Stimulated activated CD8-positive, alpha-beta memory T cell treated with anti-CD3 and anti-CD28 coated beads, Interleukin-12 subunit alpha, Interleukin-12 subunit beta, amount 100 ng/mL, for 4 hours (primary cell): ENCODE measurements at places on chromosomes 5 and 9.

DNA sequence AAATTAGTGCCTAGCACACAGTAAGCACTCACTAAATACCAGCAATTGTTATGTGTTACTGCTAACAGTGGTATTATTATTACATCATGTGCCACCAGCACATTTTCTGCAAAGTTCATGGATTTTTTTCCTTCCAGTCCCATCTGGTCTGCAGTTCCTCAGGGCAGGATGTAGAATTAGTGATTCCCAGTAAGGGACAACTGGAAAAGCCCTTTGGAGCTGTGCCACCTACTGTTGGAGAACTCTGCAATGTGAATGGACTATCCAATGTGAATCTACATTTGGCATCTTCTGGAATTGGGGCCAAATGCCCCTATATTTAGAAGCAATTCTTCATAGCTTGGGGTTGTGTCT lies 154.0 kb downstream of the CDH6 start:
- DNase-seq, result no peak

- no peak for DNase-seq
Observed at GRCh38 chr9:9174358-9174757, 1374.8 kb upstream of the DMAC1 start.

GRCh38 chr9:134294153-134295071 lies 31.8 kb upstream of the RXRA start:
- DNase-seq, result no peak

DNA sequence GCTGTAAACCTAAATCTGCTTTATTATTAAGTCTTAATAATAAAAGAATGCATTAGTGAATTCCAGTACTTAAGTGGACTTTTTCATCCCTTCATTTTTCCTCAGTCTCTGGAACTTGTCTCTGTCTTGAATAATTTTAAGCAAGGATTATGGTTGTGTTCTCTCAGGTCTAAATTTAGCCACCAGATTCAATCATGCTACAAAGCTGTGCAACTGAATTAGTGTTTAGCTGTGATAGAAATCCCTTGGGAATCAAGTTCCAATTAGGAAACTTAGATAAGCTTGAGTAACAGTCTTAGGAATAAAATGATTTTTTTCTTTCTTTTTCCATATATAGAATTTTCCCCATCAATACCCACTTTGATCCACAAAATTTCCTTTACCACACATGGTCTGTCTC lies 104.3 kb downstream of the PLPPR1 start:
- no peak for DNase-seq

- DNase-seq, result peak; percentile 64
Observed at GRCh38 chr5:181207214-181207959, 2.4 kb upstream of the TRIM7 start.

DNA sequence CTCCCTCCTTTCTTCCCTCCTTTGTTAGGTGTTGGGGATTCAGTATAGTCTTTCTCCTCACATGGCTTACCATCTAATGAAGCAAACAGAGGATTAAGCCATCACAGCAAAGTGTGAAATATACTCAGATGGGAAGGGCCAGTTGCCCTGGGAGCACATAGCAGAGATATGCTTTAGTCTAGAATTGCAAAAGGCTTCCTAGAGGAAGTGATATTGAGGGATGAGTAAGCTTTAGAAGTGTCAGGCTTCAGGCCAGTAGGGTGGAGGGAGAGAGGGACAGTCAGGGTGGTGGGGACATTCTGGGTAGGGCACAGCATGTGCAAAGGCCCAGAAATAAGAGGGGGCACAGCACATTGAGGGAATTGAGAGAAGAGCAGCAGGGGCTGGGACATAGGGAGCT lies 46.2 kb upstream of the GLRA1 start:
- DNase-seq, result no peak

- no peak for DNase-seq
Observed at GRCh38 chr5:11898-12297, 80.1 kb upstream of the PLEKHG4B start.

- DNase-seq, result no peak
Observed at GRCh38 chr9:83041771-83042170, 21.2 kb downstream of the RASEF start.

DNA sequence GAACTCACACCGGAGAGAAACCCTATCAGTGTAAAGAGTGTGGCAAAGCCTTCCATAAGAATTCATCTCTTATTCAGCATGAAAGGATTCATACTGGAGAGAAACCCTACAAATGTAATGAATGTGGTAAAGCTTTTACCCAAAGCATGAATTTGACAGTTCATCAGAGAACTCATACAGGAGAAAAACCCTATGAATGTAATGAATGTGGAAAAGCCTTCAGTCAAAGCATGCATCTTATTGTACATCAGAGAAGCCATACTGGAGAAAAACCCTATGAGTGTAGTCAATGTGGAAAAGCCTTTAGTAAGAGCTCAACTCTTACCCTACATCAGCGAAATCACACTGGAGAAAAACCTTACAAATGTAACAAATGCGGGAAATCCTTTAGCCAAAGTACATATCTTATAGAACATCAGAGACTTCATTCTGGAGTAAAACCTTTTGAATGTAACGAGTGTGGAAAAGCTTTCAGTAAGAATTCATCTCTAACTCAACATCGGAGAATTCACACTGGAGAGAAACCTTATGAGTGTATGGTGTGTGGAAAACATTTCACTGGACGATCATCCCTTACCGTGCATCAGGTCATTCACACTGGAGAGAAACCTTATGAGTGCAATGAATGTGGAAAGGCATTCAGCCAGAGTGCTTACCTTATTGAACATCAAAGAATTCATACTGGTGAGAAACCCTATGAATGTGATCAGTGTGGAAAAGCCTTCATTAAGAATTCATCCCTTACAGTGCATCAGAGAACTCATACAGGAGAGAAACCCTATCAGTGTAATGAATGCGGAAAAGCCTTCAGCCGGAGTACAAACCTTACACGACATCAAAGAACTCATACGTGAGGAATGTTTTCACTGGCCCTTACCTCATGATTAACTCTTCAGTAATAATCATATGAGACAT lies 8.9 kb upstream of the ZNF454 start:
- no peak for DNase-seq

- no peak for DNase-seq
Observed at GRCh38 chr5:168313596-168314204, 22.3 kb downstream of the WWC1 start.

DNA sequence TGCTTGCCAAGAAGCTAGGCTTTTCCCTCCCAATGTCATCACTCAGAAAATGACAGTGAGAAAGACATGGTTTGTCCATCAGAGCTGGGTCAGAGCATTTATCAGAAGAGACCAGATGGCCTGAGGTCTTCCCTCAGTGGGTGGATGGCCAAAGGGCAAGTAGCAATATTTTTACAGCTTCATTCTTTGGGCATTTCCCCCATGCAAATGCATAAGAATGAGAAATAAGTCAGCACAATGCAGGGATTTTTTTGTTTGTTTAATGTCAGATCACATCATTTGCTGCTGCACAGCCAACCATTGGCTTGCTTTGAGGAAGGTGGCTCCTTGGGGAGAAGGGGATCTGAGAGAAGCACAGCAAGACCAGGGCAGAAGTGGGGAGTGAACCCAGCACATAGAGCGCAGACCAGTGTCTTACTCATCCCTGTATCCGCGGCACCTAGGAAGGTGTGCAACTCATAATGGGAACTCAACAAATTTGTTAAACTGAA lies 209.6 kb downstream of the SEMA6A start:
- DNase-seq, result no peak

GRCh38 chr5:139982157-139982974 lies 60.7 kb downstream of the NRG2 start:
- no peak for DNase-seq

GRCh38 chr9:114731701-114732100 lies 49.7 kb upstream of the TEX48 start:
- no peak for DNase-seq

DNA sequence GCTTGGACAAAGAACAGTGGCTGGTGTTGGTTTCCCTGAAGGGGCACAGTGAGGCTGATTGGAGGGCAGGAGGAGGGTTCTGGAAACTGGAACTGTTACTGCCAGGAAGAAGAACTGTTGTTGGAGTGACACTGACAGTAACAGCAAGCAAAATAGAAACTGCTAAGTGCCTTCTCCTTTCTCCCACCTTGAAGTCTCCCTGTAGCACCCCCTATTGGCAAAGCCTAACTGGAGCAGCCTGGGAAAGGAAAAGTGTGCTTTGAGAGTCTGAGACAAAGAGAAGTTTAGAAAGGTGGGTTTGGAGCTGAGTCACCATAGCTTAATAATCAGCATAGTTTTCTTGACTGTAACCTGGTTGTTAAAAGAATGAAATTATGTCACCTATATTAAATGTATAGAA lies 2.5 kb upstream of the TMEM174 start:
- DNase-seq, result no peak

GRCh38 chr9:94967482-94967881 lies 241.0 kb downstream of the AOPEP start:
- no peak for DNase-seq

DNA sequence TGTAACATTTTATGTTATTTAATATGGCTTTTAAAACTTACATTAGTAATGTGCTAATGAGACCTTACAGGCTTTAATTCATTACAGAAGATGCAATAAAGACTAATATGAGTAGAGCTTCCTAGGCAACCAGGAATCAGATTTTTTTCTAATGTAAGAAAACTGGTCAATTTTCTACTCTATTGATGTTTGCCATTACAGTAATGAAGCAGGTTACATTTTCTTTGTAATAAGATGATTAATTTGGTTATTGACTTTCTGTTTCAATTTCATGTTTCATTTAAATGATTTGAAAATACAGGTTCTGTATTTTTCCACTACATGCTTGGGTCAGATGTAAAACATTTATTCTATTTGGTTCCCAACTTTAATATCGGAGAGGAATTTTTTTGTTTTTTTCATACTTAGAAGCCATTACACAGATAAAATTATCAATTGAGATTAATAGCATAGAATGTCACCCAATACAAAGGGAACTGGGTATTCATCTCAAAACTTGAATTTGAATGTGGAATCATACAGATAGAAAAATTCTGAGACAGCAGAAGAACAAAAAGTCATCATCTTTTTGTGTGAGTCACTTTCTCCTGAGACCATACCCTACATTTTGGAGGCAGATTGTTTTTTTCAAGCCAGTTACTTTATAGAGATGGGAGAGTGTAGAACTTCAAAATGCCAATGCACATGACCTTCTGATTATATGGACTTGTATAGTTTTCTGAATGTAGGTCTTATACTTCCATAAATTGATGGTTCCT lies 133.6 kb upstream of the HMHB1 start:
- DNase-seq, result no peak

DNA sequence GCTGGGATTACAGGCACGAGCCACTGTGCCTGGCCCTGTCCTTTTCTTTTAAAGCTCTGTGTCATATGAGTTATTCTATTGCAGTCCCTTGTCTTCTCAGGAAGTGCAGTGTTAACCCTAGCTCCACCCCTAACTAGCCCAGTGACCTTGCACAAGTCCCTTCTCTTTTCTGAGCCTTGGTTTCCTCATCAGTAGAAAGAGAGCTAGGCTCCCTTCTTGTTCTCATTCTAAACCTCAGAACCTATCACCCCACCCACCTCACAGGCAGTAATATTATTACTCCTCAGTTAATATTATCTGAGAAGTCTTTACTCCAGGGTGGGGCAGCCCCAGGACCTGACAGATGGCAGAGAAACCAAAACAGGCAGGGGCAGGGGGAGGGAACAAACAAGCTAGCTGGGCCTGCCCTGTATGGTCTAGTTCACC lies 7.2 kb downstream of the CYFIP2 start:
- DNase-seq, result no peak

DNA sequence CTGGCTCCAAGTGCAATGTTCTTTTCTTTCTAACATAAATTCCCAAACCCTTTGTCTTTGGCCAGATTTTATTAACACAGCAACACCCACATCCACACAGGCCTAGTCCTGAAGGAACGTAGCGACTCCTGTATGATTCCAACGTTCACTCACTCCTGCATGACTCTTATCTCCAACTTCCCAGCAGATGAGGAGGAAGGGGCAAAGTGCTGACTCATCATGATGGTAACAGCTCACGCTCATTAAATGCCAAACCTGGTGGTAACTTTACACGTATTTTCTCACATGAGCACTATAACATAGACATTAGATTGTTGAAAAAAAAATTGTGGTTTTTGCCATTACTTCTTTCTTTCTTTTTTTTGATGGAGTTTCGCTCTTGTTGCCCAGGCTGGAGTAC lies 1349.5 kb downstream of the EFNA5 start:
- no peak for DNase-seq

GRCh38 chr9:1957856-1958255 lies 57.3 kb upstream of the SMARCA2 start:
- no peak for DNase-seq

DNA sequence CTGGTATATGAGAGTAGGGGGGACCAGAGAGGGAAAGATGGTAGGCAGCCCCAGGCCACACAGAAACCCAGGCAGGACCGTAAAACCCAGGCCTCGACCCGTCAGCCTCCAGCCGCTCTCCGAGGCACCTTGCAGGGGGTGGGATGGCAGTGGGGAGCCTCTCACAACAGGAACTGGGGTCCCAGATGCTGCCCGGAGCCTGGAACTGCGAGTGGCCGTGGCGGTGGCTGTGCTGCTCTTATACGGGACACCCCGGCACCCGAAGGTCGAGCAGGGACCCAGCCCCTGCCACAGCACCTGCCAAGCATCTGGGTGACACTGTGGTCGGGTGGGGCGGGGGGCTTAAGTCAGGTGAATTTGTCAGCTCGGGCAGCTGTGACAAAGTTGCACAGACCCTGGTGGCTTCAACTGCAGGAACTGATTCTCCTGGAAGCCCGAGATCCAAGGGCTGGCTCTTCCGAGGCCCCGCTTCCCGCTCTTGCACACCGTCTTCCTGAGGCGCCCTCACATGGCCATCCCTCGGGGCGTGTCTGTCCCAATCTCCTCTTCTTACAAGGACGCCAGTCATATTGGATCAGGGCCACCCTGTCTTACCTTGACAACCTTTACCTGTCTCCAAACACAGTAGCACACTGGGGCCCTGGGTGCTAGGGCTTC lies 47.6 kb upstream of the EGFL7 start:
- no peak for DNase-seq

DNA sequence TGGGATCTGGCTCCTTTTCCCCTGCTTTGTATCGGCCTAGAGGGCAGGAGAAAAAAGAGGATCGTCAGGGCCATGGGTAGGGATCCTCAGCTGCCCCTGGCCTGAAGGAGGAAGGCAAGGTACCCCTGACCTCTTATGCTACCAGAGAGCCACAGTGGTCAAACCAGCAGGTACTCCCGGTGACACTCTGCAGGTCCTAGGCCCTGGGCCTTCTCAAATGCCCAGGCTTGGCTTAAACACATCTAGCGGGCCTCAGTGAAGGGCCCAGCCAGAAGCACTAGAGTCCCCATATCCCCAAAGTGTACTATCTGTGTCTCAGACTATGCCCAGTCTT lies 3.5 kb downstream of the IRF1 start:
- DNase-seq, result no peak
